Stimulated activated CD8-positive, alpha-beta memory T cell treated with anti-CD3 and anti-CD28 coated beads, Interleukin-7, amount 100 ng/mL, for 1 hour (primary cell): ENCODE measurements at places on chromosomes 12 and 14.

DNA sequence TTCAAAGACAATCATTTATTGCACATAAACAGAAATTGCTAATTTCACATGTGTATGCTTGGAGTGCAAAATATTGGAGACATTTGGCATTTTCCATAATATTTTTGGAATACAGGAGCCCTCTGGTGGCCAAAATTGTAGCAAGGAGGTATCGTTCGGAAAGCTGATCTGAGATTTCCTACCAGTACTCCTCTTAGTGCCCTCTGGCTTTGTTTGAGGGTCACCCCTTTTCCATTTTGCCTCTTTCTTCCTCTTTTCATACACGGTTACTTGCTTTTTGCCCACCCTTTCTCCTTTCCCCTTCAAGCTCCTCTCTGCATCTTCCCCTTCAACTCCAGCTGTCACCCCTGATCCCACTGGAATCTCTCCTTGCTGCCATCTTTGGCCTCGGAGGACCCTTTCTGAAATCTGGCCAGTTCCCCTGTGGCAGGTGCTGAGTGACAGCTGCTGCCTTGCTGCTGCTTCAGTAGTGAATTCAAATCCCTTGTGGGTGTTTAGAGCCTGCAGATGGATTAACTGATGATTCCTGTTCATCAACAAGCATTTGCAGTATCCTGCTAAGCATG lies 164.6 kb upstream of the PARP11 start:
- no peak for DNase-seq

GRCh38 chr14:83470466-83470865 lies 1936.8 kb upstream of the SEL1L start:
- no peak for DNase-seq

GRCh38 chr14:22073801-22074200 lies 400.2 kb upstream of the OR4E1 start:
- no peak for DNase-seq

- no peak for DNase-seq
Observed at GRCh38 chr12:61272441-61272840, 987.8 kb upstream of the USP15 start.

GRCh38 chr12:7459973-7460372 lies 16.0 kb upstream of the CD163L1 start:
- no peak for DNase-seq

- DNase-seq = no peak
Observed at GRCh38 chr12:2678426-2678825, 116.3 kb upstream of the FKBP4 start.
